CD4-positive, alpha-beta T cell treated with Interleukin-2 at 100 ng/mL for 4 hours (primary cell): ENCODE measurements at places on chromosomes 2 and 18.
A peak's percentile ranks its signal among the peaks of the same experiment; 100 is the strongest.

DNA sequence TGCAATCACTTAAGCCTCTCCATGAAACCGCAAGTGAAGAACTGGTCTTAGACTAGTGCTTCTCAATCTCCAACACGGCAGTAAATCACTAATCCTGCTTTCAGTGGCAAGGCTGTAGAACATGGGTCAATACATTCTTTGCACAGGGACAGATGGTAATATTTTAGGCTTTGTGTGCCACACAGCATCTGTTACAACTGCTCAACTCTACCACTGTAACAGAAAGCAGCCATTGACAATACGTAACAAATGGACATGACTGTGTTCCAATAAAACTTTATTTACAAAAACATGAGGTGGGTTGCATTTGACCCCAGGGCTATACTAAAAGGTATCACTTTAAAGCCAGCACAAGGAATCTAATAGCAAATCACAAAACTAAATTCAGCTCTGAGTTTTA, 51.1 kb downstream of the RNF152 start:
- no peak for DNase-seq

DNA sequence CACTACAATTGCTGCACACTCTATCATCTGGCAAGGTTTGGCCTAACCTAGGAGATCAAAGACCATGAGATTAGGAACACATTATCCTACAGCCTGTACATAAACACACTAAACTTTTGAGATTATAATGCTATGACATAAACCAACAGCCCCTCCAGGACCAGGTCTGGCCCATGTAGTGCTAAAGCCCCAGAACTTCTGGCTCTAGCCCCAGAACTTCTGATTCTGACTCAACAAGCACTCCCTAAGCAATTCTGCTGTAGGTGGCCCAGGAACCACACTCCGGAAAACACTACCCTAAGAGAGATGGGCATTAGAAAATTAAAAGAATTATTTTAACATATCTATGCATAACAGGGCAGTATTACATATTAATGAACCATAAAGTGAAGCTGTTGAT, 369.5 kb upstream of the LYPD1 start:
- DNase-seq: no peak

GRCh38 chr2:37405781-37406180, 61.4 kb downstream of the QPCT start:
- DNase-seq: no peak

DNA sequence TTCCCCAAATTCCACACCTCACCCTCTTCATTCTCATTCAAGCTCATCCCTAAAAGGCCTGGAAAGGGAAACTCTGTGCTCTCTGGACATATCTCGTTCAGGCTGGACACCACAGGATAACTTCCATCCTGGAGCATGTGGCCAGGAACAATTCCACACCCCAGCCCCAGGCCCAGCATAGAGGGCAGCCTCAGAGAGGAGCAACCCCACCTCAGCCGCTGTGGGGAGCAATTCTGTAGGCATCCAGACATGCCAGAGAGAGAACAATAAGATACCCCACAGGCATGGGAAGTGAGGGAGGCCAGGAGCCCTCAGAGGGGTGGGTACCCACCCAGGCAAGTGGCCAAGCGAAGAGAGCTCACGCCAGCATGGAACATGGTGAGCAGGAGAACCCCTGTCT, 143.4 kb downstream of the GFPT1 start:
- DNase-seq: no peak

DNA sequence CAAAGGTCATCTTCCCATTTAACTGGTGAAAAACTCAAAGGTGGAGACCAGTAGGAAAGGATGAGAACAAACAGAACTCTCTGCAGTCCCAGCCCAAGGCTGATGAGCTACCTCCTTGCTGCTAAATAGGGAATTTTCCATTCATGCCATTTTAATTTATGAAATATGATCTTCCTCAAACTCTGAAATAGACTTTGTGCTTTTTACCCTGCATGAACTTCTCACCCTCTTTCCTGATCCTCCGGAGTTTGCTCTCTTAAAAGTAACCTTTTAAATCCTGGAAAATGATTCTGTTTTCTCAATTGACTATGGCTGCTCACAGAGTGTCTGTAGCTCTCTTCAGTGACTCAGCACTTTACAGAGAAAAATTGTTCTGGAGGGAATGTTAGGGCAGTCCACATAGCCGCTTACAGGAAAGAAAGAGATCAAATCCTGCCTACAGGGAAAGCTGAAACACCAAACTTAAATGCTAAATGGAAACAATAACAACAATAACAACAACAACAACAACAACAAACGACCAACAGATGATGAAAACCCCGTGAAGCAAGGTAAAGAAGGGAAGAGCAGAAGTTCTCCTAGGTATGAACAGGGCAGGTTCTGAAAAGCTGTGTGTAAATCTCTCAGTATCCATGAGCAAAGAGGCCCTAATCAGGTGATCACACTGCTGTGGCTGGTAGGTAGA, 79.8 kb upstream of the SESTD1 start:
- DNase-seq: no peak

DNA sequence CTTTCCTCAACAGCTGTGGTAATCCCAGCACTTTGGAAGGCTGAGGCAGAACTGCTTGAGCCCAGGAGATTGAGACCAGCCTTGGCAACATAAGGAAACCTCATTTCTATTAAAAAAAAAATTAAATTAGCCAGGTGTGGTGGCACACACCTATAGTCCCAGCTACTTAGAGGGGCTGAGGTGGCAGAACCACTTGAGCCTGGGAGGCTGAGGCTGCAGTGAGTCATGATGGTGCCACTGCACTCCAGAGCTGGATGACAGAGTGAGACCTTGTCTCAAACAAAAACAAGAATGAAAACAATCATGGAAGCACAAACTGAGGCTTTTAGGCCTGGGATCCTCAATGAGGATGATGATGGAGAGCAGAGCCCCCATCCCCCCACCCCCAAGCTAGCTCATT, 19.8 kb downstream of the GAREM1 start:
- no peak for DNase-seq

DNA sequence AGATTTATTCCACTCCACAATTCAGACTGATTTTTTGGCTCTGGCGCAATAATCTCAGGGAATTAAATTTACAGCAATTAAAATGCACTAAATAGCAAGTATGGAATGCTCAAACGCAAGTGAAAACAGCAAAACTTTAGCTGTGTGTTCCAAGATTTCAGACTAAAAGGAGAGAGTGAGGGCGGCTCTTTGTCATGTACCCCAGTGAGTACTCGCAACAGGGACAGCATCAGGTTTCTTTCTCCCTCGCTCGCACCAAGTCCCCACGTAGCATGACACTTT, 1.1 kb downstream of the ROCK2 start:
- DNase-seq: no peak

DNA sequence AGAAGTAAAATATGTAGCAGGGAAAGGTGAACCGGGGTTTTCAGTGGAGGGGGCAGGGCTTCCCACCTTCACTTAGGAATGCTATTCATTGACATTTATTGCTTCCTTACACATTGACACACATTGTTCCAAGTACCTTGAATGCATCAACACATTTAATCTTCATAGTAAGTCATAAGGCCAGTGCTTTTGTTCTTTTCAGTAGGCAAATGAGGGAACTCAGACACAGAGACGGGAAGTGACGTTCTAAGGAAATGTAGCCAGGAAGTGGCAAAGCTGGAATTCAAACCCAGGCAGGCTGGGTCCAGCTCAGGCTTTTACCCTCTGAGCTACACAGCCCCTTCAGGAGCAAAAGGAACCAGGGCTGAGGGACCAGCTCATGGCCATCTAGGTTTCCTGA, 20.7 kb downstream of the BMP10 start:
- DNase-seq: no peak

DNA sequence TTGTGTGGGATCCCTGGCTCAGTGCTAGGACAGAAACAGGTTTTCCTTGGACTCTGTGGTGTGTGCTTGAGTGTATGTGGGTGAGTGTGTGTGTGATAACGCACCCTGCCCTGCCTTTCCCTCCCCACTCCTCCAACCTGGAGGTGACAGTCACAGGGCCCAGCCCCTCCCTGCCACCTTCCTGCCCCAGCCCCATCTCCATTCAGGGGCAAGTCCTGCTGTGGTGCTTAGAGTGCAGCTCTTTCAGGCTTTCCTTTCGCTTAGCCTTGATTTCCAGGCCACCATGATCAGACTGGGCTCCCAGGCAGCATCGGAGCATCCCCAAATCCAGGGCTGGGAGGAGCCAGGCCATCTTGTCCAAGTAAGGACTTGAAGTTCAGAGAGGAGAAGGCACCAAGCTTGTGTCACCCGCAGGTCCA, 185.2 kb downstream of the ZFP36L2 start:
- DNase-seq: no peak

DNA sequence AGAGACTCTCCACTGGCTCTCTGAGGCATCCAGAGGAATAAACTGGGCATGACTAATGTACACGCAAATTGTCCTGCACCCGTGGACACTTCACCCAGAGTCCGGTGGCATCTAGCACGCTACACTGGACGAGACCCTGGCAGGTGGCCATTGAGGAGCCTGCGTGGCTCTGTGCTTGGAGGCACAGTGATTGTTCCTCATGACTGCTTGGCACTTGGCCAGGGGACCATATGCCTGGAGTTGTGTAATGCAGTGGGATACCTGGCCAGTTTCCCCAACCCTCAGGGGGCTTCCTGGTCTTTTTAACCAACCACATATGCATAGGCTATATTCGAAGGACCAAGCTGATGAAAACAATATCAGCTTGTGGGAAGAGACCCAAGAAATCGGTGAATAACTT, 66.6 kb downstream of the MTCL1 start:
- no peak for DNase-seq

GRCh38 chr2:172276961-172277360, 150.4 kb upstream of the ITGA6 start:
- no peak for DNase-seq

GRCh38 chr18:3075491-3075890, 62.5 kb upstream of the LPIN2 start:
- no peak for DNase-seq

DNA sequence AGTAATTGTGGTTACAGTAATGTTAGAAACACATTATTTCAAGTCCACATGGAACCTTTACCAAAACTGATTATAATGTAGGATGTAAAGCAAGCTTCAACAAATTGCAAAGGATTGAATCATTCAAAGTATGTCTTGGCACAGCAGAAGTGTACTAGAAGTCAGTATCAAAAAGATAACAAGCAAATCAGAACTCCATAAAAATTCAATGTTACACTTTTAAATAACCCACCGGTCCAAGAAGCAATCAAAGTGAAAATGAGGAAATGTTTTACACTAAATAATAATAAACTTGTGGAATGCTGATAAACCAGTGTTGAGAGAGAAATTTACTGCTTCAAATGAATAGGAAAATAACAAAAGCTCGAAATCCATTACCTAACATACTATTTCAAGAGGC, 47.7 kb downstream of the TTC21B start:
- no peak for DNase-seq

GRCh38 chr2:174753038-174753633, 11.1 kb downstream of the CHRNA1 start:
- DNase-seq: peak; percentile 29

- DNase-seq: no peak
These were observed 1.9 kb downstream of the LIMS2 start for GRCh38 chr2:127673291-127674069.

- no peak for DNase-seq
These were observed 479.1 kb downstream of the SPAG16 start for GRCh38 chr2:213763354-213763753.

GRCh38 chr2:171492664-171493063, 29.6 kb upstream of the CYBRD1 start:
- no peak for DNase-seq

DNA sequence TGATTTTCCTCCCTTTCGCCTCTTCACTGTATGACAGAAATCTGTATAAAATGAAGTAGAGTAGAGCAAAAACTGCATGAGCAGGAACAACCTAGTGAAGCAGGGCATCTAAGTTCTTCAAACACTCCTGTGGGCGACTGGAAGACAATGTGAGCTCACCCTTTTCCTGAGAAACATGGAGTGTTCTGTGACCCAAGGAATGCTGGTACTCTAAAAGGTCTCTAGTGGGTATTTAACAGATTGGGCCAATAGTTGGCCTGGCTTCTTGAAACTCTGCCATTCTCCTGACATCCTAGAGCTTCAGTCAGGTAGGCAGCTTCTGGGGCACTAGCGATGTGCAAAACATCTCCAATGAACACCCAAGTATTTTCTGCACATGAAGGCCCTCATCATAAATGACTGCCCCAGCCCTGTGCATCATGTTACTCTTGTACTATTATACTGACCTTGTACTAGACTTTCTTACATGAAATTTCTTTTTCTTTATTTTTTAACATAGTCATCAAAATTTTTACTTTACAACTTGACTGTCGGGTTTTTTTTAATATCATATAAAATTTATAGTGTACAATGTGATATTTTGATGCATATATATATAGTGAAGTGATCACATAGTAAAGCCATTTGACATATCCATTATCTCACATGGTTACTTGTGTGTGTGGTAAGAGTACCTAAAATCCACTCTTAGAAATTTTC, 294.6 kb upstream of the SESTD1 start:
- no peak for DNase-seq

DNA sequence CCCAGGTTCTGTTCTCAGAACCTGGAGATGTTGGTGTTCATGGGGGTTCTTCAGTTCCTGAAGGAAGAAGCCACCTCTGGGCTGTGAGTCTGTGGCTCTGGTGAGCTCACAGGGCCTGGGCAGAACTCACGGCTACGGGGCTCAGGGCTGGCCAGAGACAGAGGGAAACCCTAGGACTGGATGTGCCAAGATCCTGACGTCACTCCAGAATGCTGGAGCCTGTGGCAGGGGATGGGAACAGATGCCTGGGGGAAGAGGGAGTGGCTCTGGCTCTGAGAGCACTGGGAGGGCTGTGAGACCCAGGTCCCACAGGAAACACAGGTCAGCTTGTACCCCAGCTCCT, at the start of gene OTOF:
TSS of gene OTOF (minus strand) at position 214 of the 343 bp plus-strand sequence.
- DNase-seq: no peak

DNA sequence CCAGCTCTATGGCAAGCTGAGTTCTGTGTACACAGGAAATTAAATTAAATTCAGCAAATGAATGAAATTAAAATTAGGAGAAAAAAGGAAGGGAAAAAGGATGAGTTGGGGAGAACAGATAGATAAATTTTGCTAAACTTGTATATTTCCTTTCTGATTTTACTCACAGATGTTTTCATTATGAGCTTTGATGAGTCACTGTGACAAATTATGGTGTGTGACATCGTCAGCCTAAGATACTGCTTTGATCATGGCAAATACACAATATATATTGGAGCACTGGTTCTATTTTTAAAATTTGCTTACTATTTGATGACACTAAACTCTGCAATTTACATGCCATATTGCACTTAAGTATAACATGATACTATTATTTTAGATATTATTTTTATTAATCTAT, 464.6 kb upstream of the SPHKAP start:
- DNase-seq: no peak
